AG09309 (cell line): ENCODE measurements at places on chromosomes 3 and 15.

GRCh38 chr3:139310474-139310933, 33.3 kb upstream of the MRPS22 start:
- DNase-seq, result peak; percentile 95

GRCh38 chr15:100852630-100853029, 27.0 kb upstream of the ALDH1A3 start:
- DNase-seq, result no peak

DNA sequence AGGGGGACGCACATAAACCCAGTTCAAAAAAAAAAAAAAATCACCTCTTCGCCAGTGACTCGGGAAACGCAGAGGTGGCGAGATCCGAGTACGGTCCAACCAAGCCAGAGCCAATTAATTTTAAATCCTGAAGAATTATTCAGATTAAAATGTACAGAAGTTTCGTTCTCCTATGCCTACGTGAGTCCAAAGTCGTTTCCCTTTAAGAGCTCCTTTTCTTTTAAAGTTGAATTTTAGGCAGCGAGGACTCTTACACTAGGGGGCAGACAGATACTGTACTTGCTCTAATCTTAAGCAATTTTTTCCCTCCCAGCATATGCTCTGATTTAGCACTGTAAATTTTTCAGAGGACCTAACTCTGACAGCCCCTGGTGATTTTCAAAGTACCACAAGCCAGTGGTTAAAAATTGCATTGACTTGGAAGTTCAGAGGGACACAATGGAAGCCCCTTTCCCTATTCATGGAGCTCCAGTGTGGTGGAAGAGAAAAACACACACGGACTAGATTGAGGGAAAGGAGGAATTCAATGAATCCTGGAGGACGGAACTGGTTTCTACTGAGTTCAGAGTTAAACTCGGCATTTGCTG, 3.3 kb upstream of the NR2F2 start:
- peak; percentile 78 for DNase-seq

DNA sequence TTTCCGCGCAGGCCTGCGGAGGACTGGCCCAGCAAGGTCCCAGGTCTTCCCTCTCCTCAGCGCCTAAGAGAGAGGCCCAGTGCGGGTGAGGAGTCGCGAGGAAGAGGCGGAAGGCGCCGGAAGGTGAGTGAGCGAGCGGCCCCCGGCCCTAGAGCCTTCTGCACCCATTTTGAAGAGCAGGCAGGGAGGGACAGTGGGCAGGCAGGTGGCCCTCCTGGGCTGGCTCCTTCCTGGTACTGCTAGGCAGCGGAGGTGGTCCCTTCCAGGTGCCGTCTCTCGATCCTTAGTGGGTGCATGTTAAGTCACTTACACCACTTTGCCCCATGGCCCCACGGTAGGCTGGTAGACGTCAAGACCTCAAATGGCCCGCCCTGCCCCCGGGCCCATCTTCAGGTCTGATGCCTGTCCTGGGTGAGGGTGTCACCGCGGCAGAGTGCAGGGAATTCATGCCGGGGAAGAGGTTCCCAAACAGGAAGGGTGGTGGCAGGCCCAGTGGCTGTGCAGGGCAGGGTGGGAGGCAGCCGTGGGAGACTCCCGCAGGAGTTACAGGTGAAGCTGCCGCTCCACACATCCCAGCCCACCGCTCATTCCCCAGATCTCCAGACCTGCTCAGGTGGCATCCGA, 14.4 kb downstream of the PAK6 start:
- no peak for DNase-seq

- no peak for DNase-seq
These were observed 74.0 kb upstream of the HACD2 start for GRCh38 chr3:123658852-123659206.

GRCh38 chr3:53845103-53845880, 927 bp downstream of the CHDH start:
- DNase-seq, result no peak

DNA sequence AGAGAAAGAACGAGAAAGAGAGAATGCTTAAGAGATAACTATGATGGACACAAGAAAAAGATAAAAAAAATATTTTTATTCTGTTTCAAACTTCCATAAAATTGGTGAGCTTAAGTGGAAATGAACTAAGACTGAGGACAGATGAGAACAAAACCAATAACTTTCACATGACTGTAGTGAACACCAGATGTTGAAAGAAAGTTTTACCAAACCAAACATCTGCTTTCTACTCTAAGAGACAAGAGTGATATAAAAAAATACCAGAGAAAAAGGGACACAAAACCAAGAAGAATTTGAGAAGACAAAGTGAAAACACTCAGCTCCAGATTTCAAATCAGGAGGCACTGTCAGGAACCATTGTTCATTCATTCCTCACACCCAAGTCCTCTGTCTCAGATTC, 147.9 kb downstream of the IMPG2 start:
- no peak for DNase-seq
